ENCODE measurements at places on chromosomes 3 and 15.

- DNase-seq = no peak
Observed at GRCh38 chr3:46851364-46852333, 11.6 kb downstream of the MYL3 start.

DNA sequence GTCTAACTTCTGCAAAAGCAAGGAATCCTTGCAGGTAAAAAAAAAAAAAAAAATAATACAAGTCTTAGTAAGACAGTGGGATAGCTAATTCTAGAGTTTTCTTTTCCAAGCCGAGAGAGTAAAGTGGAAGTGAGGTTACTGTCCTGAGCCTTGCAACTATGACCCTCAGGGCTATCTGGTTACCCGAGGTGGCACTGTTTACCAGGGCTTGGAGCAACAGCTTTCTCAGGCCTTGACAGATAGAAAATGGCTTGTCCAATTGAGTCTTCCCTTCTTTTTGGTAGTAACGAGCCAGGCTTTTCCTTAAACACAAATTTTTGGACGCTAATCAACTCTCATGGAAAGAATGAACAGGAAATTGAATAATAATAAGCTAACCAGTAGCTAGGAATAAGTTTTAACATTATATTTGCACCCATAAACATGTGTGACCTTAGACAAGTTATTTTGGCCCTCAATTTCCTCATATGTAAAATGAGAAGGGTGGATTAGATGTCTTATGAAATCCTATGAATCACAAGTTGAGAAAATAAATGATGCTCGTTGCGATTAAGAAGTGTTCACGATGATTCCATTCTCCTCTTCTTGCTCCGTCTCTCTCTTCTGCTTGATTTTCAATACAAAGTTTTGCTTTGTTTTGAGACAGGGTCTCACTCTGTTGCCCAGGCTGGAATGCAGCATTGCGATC lies 236.9 kb upstream of the KBTBD8 start:
- DNase-seq = no peak

DNA sequence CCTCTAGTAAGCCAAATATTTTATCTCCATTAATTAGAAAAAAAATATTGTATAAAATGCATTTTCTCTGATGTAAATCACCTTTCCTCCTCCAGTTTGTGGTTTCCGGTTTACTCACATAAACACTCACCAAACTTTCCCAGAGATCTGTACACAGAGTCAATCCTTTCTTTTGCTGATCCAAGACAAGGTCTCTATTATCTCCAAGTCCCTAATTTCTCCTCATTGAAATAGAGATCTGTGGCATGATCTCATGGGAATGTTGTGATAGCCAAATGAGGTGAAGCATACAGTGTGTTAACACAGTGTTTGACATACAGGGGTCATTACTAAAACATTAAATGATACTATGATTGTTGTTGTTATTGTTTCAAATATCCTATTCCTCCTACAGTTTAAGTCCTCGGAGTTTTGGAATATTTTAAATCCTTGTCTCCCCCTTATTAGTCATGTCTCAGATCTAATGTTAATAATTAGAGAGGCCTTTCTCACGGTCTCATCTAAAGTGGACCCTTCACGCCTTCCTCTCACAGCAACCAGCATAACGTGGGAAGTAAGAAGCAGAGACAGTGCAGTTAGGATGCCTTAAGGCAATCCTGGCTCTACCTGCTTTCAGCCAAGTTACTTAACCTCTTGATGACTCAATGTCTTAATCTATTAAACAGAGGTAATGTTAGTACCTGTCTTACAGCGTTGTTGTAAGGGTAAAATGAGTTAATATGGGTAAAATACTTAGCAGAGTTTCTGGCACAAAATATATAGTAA lies 333.3 kb downstream of the GRM7 start:
- DNase-seq = no peak

DNA sequence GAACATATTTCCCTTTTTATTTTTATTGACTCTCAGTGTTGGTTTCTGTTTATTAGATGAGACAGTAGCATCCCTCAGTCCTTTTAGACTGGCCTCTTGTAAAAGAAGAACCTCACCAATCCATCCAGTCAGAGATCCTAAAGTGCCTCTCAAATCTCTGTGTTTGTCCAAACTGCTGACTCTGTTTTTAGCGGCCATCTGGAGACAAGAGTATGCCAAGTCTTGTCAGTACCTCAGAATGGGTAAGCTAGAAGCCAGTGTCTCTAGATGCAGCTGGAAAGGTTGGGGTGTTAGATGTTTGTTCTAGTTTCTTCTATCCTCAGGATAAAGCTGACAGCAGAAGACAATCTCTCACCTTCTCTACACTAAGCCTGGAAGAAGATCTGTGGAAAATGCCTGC lies 537.7 kb upstream of the ZNF385D start:
- no peak for DNase-seq

Data from GM12865 (cell line).